CD4-positive, CD25-positive, alpha-beta regulatory T cell (primary cell): ENCODE measurements at places on chromosomes 16 and 17. TPM values are rescaled to one million over a fixed set of nuclear protein-coding genes. Genes with fewer than 3 reads are reported as not detected.

ZG16B gene
- not detected for total RNA-seq

CDRT4 gene
- 21.0 TPM for total RNA-seq

TMC5 gene
- not detected for total RNA-seq

GNG13 gene
- not detected for total RNA-seq

HYDIN gene
- total RNA-seq, result not detected

PPM1E gene
- total RNA-seq, result not detected

- no peak for DNase-seq
Observed at GRCh38 chr17:83146347-83146746, 66.9 kb downstream of the METRNL start.

GRCh38 chr16:2091547-2092255 lies 43.9 kb downstream of the TSC2 start:
- no peak for DNase-seq

- DNase-seq, result no peak
Observed at GRCh38 chr16:65414284-65414984, 292.6 kb upstream of the CDH11 start.
